ENCODE measurements at places on chromosomes 1 and 21.

- no peak for DNase-seq
These were observed 146.3 kb upstream of the DUSP10 start for GRCh38 chr1:221888218-221888617.

DNA sequence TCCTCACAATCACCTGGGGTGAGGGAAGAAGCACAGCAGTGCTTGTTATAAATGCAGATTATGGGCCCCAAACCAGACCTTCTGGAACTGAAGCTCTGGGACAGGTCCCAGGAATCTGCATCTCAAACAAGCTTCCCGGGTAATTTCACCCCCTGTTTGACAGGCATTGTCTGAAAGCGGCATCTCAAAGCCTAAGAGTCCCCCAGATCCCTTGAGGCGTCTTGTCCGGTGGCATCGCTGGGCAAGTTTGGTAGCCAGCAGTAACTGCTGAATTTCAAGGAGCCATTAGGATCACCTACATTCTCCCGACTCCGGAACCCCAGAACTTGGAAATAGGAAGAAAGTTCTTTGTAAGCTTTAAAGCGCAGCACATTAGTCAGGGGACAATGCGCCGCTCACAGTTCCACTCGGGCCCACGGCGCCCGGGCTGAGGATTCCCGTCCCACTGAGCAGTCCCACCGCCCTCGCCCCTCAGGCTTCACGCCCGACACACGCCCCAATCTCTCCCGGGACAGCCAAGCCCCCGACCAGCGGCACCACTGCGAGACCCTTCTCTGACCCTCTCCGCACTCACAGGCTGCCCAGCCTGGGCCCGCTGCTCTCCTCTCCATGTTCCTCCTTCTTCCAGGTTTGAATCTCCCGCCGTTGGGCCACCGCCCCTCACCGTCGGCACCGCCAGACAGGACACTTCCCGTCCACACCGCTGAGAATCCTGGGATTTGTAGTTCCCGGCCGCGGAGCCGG lies at the start of gene IQGAP3:
IQGAP3 (minus strand) TSS at position 647 of the 744 bp plus-strand sequence; CDS start at position 611, 36 bp downstream.
- peak; percentile 33 for DNase-seq

DNA sequence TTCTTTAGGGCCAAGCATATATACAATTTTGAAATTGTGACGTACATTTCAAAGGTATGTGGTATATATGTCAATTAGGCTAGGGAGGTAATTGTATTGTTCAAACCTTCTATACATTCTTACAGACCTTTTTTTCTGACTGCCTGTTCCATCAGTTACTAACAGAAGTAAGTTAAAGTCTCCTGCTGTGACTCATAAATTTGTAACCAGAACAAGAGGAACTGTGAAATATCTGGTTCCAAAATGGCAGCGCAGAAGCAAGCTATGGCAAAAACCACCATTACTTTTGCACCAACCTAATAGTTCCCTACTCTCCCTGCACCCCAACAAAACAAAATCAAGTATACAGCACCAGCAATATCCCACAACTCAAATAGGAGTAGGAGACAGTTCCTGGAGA lies 93.6 kb downstream of the ENAH start:
- no peak for DNase-seq

GRCh38 chr1:231829332-231829731 lies 202.7 kb downstream of the DISC1 start:
- DNase-seq = no peak

DNA sequence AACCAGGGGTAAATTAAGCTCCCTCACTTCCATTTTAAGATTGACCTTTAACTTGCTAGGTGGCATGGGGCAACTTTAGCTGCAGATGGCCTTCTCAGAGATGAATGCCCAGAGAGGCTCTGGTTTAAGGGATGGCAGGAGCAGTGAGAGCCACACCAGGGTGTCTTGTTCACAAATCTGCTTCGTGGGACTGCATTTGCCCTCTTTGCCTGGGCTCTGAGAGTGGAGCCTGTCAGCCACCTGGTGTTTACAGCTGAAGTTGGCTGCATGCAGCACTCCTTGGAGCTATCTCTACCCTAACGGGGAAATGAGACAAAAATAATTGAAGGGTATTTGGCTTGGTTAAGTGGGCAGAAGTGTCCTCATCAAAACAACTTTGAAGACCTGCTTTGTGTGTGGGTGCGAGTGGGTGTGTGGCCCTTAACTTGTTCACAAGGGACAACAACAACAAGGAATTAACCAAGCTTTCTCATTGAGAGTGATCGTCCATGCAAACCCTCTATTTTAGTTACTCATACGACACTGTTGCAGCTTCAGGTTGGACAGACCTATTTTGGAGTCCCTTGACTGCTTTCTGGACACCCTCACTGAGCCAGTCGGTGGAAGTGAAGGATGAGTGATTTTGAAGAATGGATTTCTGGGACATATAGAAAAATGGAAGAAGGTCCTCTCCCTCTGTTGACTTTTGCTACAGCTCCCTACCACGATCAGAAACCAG lies 29.8 kb downstream of the PGM1 start:
- no peak for DNase-seq

GRCh38 chr1:179206812-179207211 lies 22.7 kb downstream of the ABL2 start:
- no peak for DNase-seq

- no peak for DNase-seq
These were observed 39.7 kb downstream of the RIPK4 start for GRCh38 chr21:41726970-41727783.

DNA sequence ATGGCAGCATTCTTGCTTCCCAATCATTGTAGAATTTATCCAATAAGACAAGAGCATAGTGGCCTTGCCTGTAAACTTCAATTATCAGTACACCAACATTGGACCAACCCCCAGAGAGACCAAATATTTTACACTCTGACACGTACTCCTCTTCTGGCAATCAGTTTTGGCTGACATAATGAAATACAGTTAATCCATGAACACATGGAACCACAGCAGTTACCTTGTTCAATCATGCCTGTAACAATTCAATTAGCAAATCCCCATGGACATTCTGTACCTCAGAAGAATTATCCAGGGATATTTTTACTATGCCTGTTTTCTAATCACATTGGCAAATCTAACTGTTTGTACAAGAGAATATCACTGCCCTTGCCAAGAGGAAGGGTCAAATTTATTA lies 2162.0 kb downstream of the MRPL39 start:
- no peak for DNase-seq

DNA sequence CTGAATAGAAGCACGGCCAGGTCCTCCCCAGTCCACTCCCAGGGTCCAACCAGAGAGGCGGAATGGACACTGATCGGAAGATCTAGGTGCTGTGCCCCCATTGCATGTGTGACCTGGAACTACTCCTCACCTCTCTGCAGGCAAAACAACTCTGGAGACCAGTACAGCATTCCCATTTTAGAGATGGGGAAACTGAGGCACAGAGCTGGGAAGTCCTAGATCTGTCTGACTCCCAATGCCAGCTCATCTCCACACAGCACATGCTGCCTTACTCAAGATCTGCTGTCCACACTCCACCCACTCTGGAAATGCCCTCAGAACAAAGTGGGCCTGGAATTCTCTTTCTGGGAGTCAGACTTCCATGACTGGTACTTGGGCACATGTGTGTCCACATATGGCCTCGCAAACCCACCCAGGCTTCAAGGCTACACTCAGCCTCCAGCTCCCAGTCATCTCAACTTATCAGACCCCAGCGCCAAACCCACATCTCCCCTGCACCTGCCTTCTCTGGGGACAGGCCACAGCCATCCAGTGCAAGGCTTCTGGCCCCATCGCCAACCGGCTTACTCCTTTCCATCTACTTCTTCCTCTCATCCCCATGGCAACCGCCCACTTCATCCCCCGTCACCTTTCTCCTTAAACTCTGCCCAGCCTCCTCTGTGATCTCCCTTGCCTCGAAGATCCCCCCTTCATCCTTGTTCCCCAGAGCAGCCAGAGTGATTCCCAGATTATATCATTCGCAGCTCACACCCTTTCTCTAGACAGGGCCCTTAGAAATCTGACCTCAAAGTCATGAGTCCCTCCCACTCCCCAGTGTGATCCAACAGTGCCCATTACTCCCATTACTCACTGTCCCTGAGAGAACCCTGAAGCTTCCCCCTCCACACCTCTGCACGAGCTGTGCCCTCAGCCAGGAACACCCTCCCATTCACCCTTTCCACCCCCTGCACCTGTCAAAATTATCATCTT lies 2.7 kb downstream of the COL8A2 start:
- no peak for DNase-seq
